ENCODE measurements at places on chromosomes 3 and 15. TPM values are rescaled to one million over a fixed set of nuclear protein-coding genes. Genes with fewer than 3 reads are reported as not detected.

The RAB6B gene
- 0.30 TPM for total RNA-seq

DNA sequence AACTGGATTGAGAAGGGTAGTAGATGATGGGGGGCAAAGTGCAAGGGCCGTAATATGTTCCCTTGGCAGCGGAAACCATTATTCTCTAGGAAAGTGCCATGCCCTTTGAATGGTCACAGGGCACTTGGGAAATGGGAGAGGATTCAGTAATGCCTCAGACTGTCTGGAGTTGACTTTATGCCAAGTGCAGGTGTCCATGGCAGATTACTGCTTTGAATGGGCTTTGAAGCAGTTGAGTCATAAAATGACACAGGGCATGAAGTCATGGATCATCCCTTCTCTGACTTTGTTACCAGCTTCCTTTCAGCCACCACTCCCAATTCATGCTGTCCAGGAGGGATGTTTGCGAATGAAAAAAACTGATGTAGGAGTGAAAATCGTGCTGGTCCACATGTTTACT is 20.1 kb downstream of the AADACL2 start:
- no peak for DNase-seq

DNA sequence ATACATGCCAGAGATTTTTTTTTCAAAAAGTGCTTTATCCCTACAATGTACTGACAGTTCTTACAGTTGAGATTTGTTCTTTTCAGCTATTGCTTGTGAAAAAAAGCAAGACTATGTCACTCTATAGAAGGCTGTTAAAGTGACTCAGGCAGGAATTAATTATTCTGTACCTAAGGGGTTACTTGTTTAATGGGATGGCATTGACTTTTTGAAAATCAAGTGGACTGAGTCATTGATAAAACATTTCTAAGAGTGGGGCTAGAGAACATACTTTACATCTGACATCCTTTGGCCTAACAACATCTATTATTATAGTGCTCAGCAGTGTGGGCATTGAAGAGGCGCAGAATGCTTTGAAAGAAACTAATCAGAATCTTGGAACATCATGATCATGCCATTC is 34.3 kb downstream of the INTS14 start:
- no peak for DNase-seq

- no peak for DNase-seq
Measured at GRCh38 chr3:18228060-18228459, 197.1 kb downstream of the SATB1 start.

The ZNF774 gene
- total RNA-seq: 0.69 TPM

The ASB14 gene
- total RNA-seq: not detected

GRCh38 chr15:73683777-73684580 is at the start of gene CD276:
Gene CD276 (plus strand): TSS chr15:73684383. CDS start chr15:73699640, 15,257 bp downstream.
- DNase-seq: peak; percentile 57

DNA sequence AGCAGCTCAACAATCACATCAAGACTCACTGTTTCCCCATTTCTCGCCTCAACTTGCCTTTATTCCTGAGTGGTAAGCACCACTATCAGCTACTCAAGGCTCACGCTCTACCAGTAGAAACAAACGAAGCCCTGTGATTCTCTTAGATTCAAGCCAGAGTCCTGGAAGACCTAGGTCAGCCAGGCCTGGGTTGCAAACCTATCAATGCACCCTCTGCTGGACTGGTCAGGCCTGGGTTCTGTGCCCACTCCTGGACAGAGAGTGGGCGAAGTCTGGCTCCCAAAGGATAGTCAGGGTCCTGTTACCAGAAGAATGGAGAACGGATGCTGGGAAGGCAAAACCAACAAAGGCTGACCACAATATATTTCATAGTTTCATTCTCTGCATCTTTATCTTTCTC is 308.4 kb downstream of the SHQ1 start:
- DNase-seq: no peak

DNA sequence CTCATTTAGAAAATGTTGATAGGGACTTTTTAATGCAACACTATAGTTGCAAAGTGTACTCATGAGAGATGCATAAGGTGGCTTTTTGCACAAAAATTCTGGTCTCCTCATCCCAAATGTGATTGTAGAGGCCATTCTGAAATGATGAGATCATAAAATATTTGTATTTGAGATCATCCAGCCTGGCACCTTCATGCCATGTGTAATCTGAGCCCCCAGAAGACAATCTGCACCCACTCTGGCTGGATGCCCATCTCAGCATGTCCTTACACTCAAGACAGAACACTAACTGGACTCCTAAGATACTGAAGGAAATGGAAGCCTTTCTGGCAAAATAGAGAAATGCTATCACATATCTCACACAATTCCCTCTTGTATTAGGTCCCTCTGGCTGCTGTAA is 49.2 kb downstream of the SLC7A14 start:
- no peak for DNase-seq

DNA sequence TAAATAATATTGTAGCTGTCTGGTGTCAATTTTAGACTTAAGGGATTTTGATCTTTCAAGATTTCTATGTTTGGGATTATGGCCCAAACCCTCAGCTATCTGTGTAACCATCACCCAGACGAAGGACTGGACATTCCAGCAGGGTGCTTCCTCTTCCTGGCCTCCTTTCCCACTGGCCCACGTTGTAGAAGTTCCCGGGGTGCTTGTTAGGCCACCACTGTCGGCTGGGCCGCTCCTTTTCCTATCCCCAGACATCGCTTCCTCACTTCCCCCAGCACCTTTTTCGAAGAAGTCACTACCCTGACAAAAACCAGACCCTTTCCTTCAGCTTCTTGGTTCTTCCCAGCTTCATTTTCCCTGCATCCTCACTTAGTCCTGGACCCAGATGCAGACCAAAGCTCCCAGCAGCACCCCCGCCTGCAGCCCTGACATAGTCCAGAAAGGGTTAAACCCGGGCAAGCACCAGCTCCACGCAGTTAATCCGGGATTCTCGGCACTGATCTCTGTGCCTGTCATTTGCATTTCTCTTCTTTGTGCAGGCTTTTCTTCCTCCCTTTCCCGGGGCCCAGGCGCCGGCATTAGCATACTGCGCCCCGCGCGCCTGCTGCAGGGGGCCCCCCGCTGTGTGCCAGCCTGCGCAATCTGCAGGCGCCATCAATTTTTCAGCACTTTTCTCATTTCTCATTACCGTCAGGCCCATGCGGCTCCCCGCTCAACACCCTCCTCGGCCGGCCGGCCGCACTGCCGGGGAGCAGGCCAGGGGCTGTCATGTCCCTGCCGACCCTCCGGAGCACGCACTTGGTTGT is 90.6 kb downstream of the ZNF621 start:
- no peak for DNase-seq

DNA sequence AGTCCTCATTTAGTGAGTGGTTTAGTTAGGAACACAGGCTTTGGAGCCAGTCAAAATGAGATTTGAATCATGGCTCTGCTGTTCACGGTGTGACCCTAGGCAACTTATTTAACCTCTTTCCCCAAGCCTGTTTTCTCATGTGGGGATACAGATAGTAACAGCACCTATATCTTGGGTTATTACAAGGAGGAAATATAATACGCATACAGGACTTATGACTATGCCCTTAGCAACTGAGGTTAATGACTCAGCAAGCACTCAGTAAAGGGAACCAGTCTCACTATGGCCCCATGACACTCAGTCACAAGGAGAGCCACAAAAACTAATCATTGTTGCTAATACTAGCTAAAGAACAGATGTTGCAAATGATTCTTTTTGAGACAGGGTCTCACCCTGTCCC is 45.9 kb downstream of the SUMF1 start:
- DNase-seq: no peak

GRCh38 chr15:43776101-43776717 is 557 bp downstream of the ELL3 start:
- DNase-seq: no peak

DNA sequence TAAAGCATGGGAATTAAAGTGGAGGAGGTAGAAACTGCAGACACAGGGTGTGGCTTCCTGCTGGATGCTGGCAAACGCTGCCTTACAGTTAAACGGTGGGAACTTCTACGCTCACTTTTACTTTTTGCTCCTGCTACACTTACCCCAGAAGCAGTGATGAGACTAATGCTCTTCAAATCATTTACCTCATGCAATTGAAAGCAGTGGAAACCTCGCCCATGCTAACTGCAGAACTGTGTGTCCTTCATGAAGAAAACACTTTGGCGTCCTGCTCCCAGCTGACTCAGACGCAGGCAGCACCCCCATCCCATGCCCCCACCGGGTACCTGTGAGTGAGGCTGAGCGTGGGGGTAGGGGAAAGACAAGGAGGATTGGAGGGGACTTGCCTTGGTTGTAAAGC is 31.8 kb downstream of the UPK1B start:
- DNase-seq: no peak

DNA sequence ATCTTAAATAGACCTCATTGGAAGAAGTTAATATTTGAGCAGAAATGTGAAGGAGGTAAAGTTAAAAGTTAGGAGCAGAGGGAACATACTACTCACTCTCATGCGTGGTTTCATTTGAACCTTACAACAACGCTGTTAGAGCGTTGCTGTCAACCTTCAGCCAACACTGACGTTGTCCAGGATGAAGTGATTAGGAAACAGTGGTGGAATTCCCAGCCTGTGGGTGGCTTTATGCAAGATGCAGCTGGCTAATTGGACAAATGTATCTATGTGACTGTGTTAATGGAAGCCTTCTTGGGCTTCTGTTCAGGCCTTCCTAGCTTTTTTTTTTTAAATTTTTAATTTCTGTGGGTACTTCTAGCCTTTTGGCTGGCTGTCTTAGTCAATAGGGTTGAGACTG is 40.5 kb downstream of the PTPRG start:
- DNase-seq: no peak

GRCh38 chr3:96631050-96631449 is 183.3 kb upstream of the EPHA6 start:
- no peak for DNase-seq

- DNase-seq: no peak
Measured at GRCh38 chr15:66965201-66965900, 100.1 kb upstream of the SMAD3 start.

Measured in NCI-H460 (cell line).